ENCODE measurements at places on chromosomes 4 and X.

DNA sequence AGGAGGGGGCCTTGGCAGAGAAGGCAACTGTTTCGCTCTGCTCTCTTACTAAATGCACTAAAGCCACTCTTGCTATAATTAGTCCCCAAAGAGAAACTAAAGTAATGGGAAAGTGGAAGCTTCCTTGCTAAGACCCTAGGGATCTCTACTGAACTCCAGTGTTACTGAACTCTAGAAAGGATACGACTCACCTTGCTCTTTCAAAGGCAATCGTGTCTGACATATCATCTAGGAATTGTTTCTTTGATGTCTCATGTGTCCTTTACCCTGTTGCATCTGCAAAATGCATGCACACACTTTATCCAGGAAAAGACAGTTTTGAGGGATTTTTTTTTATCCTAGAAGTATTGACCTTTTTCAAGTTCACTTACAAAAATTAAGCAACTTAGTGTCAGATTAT lies 148.1 kb upstream of the FAM9B start:
- no peak for DNase-seq

GRCh38 chrX:120677004-120677652 lies 47.3 kb upstream of the C1GALT1C1 start:
- no peak for DNase-seq

GRCh38 chr4:189548484-189549125 lies 392.1 kb upstream of the FRG1 start:
- DNase-seq: no peak

GRCh38 chrX:19630776-19631707 lies 115.7 kb upstream of the MAP3K15 start:
- DNase-seq: no peak

DNA sequence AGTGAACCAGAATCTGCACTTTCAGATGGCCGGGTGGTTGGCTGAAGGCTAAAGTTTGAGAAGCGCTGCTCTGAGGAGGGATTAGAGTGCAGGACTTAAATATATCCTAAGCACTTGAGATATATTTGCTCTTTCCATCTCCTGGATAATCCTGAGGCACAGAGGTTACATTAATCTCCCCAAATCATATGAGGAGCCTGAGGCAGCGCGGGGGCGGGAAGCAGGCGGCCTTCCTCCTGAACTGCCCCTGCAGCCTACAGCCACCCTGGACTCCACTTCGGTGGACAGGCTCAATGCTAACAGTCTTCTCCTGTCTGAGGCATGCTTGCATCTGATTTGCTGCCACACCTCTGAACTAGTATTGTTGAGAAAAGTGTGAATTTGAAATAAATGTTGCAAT lies 72.5 kb downstream of the AFAP1 start:
- no peak for DNase-seq

GRCh38 chr4:63566658-63567057 lies 842.6 kb downstream of the TECRL start:
- no peak for DNase-seq

GRCh38 chrX:105464618-105465017 lies 244.1 kb upstream of the TEX13A start:
- DNase-seq: no peak

DNA sequence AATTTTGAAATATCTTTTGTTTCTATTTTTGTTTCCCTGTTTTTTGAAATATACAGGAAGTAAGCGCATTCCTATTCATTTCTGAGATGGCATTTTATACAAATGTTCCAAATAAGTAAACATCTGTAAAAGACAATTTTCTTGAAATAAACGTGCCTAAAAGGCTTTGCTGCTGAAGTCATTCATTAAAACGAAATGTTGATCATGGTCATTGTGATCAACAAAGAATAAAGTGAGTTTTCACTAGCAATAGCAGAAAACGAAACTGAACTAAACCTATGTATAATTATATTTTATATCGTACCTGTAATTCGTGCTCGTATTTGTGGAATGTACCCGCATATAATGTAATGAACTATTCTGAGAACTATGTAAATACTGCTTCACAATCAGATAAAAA lies 221.2 kb downstream of the MGST2 start:
- no peak for DNase-seq

DNA sequence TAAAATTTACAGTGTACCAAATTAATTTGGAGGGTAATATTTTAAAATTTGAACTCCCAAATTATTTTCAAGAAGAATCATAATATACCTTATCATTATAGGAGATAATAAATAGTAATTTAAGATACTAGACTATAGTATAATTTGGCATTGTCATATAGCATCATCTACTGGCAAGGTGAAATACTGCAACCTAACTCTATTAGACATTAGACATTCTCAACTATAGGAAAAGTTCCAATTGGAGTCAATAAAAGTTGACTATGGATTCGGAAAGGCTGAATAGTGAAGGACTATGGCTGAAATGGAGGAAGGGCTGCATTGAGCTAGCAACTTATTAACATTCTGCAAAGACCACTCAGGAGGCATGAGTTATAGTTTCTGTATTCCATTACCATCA lies 113.0 kb downstream of the PRDM5 start:
- no peak for DNase-seq

DNA sequence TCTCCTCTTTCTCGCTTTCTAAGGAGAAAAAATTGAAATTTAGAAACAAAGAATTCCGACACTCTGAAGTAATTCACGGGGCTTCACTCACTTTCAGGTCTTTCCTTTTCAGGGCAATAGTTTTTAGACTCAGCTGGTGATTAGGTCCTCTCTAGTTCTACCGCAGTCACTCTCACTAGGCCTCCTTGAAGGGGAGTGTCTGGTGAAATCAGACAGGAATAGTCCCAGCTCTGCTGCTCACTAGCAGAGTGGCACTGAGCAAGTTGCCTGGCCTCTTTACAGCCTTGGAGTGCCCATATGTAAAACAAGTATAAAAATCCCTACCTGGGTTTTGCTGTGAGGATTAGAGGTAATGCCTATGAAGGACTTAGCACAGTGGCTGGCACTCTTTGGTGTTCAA lies 64.1 kb downstream of the NEUROG2 start:
- no peak for DNase-seq

GRCh38 chr4:7631288-7632014 lies 196.7 kb upstream of the PSAPL1 start:
- DNase-seq: no peak

GRCh38 chr4:124904723-124905388 lies 192.3 kb upstream of the ANKRD50 start:
- no peak for DNase-seq

DNA sequence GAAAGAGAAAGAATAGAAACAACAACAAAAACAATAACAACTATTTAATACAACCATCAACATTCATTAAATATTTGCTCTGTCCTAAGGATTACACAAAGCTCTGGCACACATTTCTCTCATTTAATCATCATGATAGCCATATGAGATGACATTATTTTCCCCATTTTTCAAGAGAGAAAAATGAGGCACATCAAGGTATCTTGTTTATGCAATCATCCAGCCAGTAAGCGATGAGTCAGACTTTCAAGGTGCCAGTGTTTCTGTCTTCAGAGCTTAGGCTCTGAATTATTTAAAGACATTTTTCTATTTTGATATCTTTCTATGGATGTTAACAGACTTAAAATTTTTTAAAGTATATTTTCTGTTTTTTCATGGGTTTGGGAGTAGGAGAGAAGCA lies 541.8 kb upstream of the SMIM31 start:
- no peak for DNase-seq

- DNase-seq: peak; percentile 7
Observed at GRCh38 chr4:142615324-142615665, 230.8 kb downstream of the INPP4B start.

DNA sequence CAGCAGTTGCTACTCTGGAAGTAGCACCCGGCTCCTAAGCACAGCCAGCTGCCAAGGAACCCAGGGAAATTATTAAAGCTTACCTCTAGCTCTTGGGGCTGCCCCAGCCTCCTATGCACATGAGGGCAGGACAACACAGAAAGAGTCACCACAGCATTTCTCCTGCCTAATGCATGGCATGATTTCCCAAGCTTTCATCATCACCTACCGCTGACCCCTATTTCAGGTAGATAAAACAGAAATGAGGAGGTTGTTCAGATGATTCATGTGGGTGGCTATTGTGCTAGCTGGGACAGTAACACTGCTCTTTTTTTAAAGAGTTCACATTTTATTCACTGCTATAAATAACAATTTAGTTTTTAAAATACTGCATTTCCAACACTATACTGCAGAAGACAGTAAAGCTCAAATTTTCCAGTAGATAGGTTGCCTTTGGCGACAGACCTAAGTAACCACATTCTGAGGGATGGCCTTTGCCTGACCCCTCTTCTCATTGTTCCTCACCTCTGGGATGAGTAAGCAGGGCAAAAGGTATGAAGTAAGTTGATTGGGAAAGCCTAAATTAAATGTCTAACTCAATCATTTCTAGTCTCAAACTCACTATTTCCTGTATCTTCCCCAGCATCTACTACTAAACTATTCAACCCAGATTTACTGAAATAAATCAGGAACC lies 16.7 kb downstream of the CASK start:
- no peak for DNase-seq

Data from GM04503 (cell line).